Peyer's patch (tissue), 4 donors: ENCODE measurements at places on chromosomes 16 and 17. TPM values are rescaled to one million over a fixed set of nuclear protein-coding genes. Genes with fewer than 3 reads are reported as not detected.
A peak's percentile ranks its signal among the peaks of the same experiment; 100 is the strongest.

Gene PRPSAP1
- 70.1 TPM for total RNA-seq

Gene NT5C3B
- total RNA-seq = 24.4 TPM

Gene RPL27
- total RNA-seq = 363 TPM

GRCh38 chr16:70724146-70725023 lies 38.5 kb upstream of the MTSS2 start:
- H3K4me1 ChIP-seq = no peaks in the 10 kb centered on the region
- peaks cover 26% of the 10 kb centered on the region for H3K36me3 ChIP-seq
- H3K27me3 ChIP-seq = no peaks in the 10 kb centered on the region
- peak overlapping the region; percentile 84 for H3K27ac ChIP-seq
- H3K4me3 ChIP-seq = no peak overlapping the region
- DNase-seq = no peak

DNA sequence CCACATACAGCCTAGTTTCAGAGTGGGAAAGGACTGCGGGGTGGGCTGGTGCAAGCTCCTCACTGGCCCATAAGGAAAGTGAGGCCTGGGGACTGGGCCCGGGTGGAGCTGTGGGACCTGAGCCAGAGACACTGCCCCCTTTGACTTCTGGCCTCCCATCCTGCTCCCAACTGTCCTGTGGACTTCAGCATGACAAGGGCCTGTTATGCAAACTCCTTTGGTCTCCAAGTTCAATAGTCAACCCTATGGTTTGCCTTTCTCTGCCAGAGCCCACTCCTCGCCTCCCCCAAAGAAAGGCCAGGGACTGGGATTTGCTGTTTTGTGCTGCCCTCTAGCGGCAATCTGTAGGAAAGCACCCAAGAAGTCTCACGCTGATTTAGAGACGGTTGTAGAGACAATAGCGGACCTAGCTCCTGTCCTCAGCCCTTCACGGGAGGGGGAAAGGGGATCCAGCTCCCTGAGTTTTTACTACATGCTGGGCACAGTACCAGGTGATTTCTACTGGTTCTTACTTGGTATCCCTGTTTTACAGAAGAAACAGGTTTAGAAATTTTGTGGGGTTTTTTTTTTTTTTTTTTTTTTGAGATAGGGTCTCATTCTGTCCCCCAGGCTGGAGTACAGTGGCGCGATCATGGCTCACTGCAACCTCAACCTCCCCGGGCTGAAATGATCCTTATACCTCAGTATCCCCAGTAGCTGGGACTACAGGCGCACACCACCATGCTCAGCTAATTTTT lies 1.2 kb upstream of the TLCD3B start:
- no peaks in the 10 kb centered on the region for H3K27me3 ChIP-seq
- H3K36me3 ChIP-seq = no peaks in the 10 kb centered on the region
- H3K27ac ChIP-seq = no peak overlapping the region
- peak; percentile 79 for DNase-seq
- no peak overlapping the region for H3K4me3 ChIP-seq

DNA sequence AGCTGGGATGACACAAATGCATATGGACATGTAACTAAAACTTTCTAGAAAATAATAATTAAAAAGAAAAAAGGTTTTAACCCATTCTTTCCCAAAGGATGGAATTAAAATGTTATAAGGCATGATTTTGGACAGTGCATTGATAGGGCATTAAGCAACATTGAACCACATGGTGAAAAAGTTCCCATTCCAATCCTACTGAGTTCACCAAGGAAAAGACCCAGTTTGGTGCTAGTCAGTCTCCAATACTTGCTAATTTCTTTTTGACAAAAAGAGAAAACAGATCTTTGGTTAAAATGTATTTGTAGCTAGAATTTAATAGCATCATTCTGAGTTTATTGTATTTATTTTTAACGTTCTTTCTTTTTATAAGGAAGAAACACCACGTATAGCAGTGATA lies 28.1 kb downstream of the EMP2 start:
- no peaks in the 10 kb centered on the region for H3K27me3 ChIP-seq
- no peak overlapping the region for H3K4me3 ChIP-seq
- DNase-seq = no peak

Gene ASIC2
- 1.4 TPM for total RNA-seq

- no peak for DNase-seq
- no peaks in the 10 kb centered on the region for H3K27me3 ChIP-seq
- H3K27ac ChIP-seq = no peak overlapping the region
These were observed 5.2 kb downstream of the ODAD4 start for GRCh38 chr17:41935641-41936040.

DNA sequence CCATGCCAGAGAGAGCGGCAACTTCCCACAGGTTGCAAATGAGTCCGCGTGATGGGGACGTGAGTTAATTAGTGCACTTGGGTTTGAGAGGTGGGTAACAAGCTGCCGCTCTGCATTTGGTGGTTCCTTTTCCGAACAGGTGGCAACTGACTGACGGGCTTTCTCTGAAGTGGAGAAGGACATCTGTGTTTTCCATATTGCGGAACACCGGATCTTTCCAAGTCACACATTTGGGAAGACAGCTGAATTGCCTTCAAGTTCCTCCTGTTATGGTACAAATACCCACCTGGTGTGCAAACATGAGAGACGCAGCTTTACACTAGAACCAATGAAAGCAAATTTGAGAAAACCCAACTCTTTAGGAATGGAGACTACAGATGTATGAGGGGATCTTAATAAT lies 451.3 kb upstream of the ZFHX3 start:
- no peaks in the 10 kb centered on the region for H3K4me1 ChIP-seq
- no peaks in the 10 kb centered on the region for H3K27me3 ChIP-seq
- no peaks in the 10 kb centered on the region for H3K36me3 ChIP-seq
- no peak overlapping the region for H3K4me3 ChIP-seq
- no peak for DNase-seq

DNA sequence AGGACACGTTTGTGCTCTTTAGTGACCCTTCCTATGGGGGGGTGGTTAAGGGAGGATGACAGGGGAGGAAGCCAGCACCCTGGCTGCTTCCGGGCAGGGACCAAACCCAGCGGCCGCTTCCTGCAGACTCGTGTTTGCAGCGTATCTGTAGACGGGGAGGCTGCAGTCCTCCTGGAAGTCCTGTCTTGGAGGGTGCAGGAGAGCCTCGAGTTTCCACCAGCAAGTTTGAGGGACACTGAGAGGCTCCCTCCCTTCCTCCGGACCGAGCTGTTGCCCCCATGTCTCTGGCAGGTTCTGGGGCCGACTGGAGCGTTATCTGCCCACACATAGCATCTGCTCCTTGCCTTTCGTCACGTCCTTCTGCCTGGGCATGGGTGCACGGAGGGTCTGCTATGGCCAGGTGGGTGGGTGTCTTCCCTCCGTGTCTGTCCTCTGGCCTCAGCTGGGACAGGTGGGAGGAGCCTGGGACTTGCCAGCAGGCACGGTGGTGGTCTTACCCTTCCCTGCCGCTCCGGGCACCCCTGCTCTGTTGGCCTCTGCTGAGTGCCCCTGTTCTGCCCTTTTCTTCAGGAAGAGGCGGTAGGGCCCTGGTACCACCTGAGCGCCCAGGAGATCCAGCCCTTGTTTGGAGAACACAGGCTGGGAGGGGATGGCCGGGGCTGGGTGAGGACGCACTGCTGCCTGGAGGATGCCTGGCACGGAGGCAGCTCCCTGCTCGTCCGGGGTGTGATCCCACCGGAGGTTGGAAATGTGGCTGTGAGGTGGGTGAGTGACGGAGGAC lies 8.8 kb downstream of the ENGASE start:
- DNase-seq = no peak
- no peaks in the 10 kb centered on the region for H3K4me1 ChIP-seq
- H3K27me3 ChIP-seq = no peaks in the 10 kb centered on the region
- H3K27ac ChIP-seq = no peak overlapping the region
- H3K36me3 ChIP-seq = no peaks in the 10 kb centered on the region

Gene CD19
- not detected for total RNA-seq

DNA sequence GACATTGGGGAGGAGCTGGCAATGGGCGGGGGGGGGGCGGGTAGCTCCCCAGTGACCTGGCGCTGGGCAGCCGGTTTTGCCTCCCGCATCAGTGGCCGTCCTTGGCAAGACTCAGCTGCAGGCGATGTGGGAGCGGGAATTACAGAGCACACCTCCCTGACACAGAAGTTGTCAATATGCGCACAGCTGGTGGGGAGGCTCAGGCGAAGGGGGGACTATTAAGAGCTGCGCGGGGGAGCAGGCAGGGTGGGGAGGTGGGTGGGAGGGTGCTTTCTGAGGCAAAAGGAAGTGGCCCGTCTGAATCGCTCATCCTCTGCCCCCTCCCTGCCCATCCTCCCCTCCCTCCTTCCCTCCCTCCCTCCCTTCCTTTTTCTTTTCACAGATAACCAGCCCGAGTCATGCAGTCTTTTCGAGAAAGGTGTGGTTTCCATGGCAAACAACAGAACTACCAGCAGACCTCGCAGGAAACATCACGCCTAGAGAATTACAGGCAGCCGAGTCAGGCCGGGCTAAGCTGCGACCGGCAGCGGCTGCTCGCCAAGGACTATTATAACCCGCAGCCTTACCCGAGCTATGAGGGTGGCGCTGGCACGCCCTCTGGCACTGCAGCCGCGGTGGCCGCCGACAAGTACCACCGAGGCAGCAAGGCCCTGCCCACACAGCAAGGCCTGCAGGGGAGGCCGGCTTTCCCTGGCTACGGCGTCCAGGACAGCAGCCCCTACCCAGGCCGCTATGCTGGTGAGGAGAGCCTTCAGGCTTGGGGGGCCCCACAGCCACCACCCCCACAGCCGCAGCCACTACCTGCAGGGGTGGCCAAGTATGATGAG lies 44.0 kb downstream of the SREBF1 start:
- peaks cover 40% of the 10 kb centered on the region for H3K4me1 ChIP-seq
- H3K4me3 ChIP-seq = no peak overlapping the region
- H3K27ac ChIP-seq = peak overlapping the region; percentile 46
- peaks cover 44% of the 10 kb centered on the region for H3K36me3 ChIP-seq
- H3K27me3 ChIP-seq = no peaks in the 10 kb centered on the region

DNA sequence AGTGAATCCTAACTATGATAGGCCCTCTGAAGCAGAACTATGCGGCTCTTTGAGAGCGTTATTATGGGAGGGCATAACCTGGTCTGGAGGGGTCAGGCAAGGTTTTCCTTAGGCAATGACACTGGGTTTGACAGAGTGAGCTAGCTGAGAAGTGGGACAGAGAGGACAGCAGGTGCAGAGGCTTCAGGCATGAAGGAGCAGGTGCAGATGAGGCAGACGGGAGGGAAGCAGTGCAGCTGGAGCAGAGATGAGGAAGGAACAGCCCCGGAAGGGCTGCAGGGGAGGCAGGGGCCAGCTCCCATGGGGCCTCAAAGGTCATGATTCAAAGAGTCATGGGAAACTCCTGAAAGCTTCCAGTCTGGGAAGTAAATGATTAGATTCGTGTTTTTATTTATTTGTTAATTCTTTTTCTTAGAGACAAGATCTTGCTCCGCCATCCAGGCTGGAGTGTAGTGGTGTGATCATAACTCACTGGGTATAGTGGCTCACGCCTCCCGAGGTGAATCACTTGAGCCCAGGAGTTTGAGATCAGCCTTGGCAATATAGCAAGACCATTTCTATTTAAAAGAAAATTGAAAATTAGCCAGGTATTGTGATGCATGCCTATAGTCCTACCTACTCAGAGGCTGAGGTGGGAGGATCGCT lies 5.4 kb downstream of the MARCHF10 start:
- H3K4me1 ChIP-seq = peaks cover under 1% of the 10 kb centered on the region
- no peaks in the 10 kb centered on the region for H3K27me3 ChIP-seq
- no peaks in the 10 kb centered on the region for H3K36me3 ChIP-seq
- no peak overlapping the region for H3K27ac ChIP-seq
- H3K4me3 ChIP-seq = no peak overlapping the region
- no peak for DNase-seq

DNA sequence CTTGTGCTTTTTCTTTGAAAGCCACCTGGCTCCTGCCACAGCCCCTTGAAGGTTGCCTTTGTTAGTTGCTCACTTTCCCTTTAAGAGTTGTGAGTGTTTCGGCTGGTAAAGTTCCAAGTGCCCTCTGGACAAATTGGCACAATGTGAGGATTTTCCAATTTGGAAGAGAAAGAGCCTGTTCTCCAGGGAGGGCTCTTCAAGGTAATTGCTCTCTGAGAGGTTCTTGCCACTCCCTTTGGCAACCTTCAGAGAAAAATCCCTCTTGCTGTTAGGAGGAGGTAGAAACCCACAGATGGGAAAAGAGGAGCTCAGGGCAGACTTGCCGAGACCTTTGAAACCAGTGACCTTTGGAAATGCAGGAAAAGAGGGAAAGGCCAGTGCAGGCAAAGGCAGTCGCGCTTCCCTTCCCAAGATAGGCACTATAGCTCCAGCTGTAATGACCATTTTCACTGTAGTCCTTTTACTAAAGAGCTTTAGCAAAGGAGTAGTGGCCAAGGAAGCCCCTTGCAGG lies 49.0 kb upstream of the AKAP1 start:
- peaks cover 19% of the 10 kb centered on the region for H3K4me1 ChIP-seq
- no peaks in the 10 kb centered on the region for H3K36me3 ChIP-seq
- no peaks in the 10 kb centered on the region for H3K27me3 ChIP-seq
- H3K27ac ChIP-seq = no peak overlapping the region
- no peak overlapping the region for H3K4me3 ChIP-seq

Gene HOXB5
- total RNA-seq = 22.5 TPM

GRCh38 chr17:13601776-13602551 lies at the start of gene HS3ST3A1:
Gene HS3ST3A1, minus strand, starts transcription at chr17:13601929. Its CDS starts 800 bp downstream, at chr17:13601129.
- H3K4me3 ChIP-seq = peak within 1 kb of the TSS; percentile 52
- H3K27me3 ChIP-seq = no peaks in the 10 kb centered on the region
- peak within 1 kb of the TSS; percentile 69 for H3K27ac ChIP-seq
- no peaks in the 10 kb centered on the region for H3K36me3 ChIP-seq
- no peaks in the 10 kb centered on the region for H3K4me1 ChIP-seq

- H3K4me3 ChIP-seq = no peak overlapping the region
- H3K27me3 ChIP-seq = no peaks in the 10 kb centered on the region
- no peaks in the 10 kb centered on the region for H3K36me3 ChIP-seq
- no peak overlapping the region for H3K27ac ChIP-seq
- no peaks in the 10 kb centered on the region for H3K4me1 ChIP-seq
These were observed 56.8 kb upstream of the CREBBP start for GRCh38 chr16:3937066-3937875.

Gene SLC12A3
- total RNA-seq = not detected

GRCh38 chr17:43327421-43327820 lies 71.4 kb upstream of the ARL4D start:
- H3K4me1 ChIP-seq = no peaks in the 10 kb centered on the region
- no peak overlapping the region for H3K27ac ChIP-seq
- no peaks in the 10 kb centered on the region for H3K36me3 ChIP-seq
- no peak for DNase-seq
- no peaks in the 10 kb centered on the region for H3K27me3 ChIP-seq
- H3K4me3 ChIP-seq = no peak overlapping the region

DNA sequence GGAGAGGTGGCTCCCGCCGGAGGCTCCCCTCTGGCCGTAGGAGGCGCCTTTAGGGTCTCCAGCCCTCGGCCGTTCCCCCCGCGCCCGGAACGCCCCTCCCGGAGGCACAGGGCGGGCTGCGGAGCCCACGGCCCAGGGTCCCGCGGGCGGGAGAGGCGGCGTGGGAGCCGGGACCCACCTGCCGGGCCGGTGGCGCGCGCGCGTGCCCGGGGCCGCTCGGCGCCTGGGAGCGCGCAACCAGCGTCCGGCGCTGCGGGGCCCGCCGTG lies at the start of gene MIF4GD:
Gene MIF4GD (minus strand): TSS at position 266 of the 267 bp plus-strand sequence. CDS start 1,036 bp downstream, outside the sequence.
- peak within 1 kb of the TSS; percentile 98 for H3K4me3 ChIP-seq
- DNase-seq = no peak
- H3K27me3 ChIP-seq = no peaks in the 10 kb centered on the region
- H3K27ac ChIP-seq = peak within 1 kb of the TSS; percentile 88
- peaks cover 27% of the 10 kb centered on the region for H3K4me1 ChIP-seq

GRCh38 chr16:82681592-82681991 lies 54.8 kb downstream of the CDH13 start:
- H3K27me3 ChIP-seq = no peaks in the 10 kb centered on the region
- H3K27ac ChIP-seq = no peak overlapping the region
- no peaks in the 10 kb centered on the region for H3K4me1 ChIP-seq
